CD4-positive, alpha-beta T cell treated with Interleukin-17A for 1 hour (primary cell): ENCODE measurements at places on chromosomes 7 and 10.

GRCh38 chr7:117153016-117153545 lies 169.8 kb downstream of the WNT2 start:
- no peak for DNase-seq

GRCh38 chr7:16098585-16099179 lies 322.7 kb downstream of the CRPPA start:
- no peak for DNase-seq

GRCh38 chr7:34612661-34613060 lies 45.4 kb upstream of the NPSR1 start:
- DNase-seq: no peak

- DNase-seq: no peak
Measured at GRCh38 chr10:103513380-103514060, 20.0 kb downstream of the NEURL1 start.

DNA sequence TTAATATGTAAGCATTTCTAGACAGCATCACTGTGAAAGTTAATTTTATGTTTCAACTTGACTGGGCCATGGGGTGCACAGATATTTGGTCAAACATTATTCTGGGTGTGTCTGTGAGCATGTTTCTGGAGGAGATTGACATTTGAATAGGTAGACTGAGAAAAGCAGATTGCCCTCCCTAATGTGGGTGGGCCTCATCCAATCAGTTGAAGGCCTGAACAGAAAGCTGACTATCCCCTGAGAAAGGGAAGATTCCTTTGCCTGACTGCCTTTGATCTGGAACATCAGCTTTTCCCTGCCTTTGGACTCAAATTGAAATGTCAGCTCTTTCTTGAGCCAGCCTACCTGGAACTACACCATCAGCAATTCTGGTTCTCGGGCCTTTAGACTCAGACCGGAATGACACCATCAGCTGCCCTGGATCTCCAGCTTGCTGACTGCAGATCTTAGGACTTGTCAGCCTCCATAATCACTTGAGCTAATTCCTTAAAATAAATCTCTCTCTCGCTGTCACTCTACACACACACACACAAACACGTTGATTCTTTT lies 5.7 kb upstream of the RPP30 start:
- DNase-seq: no peak

DNA sequence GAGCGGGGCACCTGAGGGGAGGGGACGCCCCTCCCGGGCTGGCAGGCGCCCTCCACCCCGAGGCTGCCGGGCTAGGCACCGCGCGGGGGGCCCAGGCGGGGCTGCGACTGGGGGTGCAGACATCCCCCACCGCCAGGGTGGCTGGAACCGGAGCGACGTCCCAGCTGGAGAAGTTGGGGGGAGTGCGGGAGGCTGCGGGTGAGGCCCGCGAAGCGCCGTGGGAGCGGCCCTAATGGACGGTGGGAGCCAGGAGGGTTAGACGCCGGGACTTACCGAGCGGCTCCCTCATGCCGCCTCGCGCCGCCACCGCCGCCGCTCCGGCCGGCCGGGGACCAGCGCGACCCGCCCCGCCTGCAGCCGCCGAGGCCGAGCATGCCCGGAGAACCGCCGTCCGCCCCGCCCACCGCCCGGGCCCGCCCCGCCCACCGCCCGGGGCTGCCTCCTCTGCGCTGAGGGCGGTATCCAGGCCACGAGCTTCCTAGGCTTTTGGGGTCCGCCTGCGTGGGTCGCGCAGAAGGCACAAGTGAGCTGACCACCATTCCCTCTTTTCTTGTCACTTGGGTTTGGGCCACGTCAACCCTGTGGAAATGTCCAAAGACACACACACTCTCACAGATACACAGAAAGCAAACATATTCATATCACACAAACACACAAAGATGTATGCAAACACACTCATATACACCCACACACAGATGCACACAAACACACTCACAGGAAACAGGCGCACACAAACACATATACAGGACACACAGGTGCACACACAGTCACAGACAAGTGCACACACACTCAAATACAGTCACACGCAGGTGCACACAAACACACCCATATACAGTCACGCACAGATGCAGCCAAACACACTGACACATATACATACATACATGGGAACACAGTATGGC lies at the start of gene JCAD:
Gene JCAD, minus strand, starts transcription at position 378 of the 899 bp plus-strand sequence. CDS start 11,774 bp downstream, outside the sequence.
- peak; percentile 35 for DNase-seq

- DNase-seq: peak; percentile 53
Measured at GRCh38 chr7:43906331-43907010, at the start of gene URGCP. Gene URGCP (minus strand): TSS chr7:43906596. CDS start chr7:43906575, 21 bp downstream.

- no peak for DNase-seq
Measured at GRCh38 chr7:127901895-127902703, 129.1 kb downstream of the LRRC4 start.

DNA sequence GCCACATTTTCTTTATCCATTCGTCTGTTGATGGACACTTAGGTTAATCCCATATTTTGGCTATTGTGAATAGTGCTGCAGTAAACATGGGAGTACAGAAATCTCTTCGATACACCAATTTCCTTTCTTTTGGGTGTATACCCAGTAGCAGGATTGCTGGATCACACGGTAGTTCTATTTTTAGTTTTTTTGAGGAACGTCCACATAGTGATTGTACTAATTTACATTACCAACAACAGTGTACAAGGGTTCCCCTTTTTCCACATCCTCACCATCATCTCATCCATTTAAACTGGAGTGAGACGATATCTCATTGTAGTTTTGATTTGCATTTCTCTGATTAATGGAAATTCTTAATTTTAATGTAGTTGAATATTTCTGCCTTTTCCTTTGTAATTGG lies 19.3 kb downstream of the VKORC1L1 start:
- DNase-seq: no peak

GRCh38 chr10:49562893-49563292 lies 24.0 kb upstream of the ERCC6 start:
- DNase-seq: no peak

GRCh38 chr7:141409219-141409618 lies 142.0 kb upstream of the AGK start:
- DNase-seq: no peak

- DNase-seq: no peak
Measured at GRCh38 chr10:80860719-80861118, 323.0 kb downstream of the SH2D4B start.

DNA sequence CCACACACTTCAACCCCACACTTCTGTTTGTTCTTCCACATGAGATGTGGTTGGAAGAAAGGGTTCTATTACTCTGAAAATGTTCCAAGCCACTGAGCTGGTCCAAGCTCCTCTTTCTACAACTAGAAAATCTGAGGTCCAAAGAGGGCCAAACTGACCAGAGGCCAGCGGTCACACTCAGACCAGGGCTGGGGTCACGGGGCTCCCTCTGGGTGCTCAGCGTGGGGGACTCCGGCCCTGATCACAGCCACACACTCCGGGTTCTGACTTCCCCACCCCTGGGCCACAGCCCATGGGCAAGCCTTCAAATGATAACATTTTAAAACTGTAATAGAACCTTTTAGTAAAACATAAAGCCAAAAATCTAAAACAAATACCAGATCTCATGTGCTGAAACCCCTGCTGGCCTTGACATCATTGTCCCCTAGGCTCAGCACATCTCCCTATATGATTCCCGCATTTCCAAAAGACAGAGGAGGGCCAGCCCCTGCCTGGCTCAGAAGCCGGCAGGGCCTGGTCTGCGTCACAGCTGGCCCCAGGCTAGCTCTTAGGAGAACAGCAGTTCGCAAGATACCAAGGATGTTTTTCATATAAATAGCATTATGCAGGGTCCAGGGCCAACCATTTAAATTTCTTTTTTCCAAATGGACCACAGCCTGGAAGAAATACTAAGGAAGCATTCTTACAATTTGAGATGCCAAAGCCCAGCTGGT lies 3.3 kb downstream of the CRYGN start:
- DNase-seq: no peak

GRCh38 chr10:21993360-21994001 lies 10.0 kb downstream of the DNAJC1 start:
- DNase-seq: peak; percentile 67

GRCh38 chr7:408751-409311 lies 110.8 kb downstream of the PDGFA start:
- no peak for DNase-seq

DNA sequence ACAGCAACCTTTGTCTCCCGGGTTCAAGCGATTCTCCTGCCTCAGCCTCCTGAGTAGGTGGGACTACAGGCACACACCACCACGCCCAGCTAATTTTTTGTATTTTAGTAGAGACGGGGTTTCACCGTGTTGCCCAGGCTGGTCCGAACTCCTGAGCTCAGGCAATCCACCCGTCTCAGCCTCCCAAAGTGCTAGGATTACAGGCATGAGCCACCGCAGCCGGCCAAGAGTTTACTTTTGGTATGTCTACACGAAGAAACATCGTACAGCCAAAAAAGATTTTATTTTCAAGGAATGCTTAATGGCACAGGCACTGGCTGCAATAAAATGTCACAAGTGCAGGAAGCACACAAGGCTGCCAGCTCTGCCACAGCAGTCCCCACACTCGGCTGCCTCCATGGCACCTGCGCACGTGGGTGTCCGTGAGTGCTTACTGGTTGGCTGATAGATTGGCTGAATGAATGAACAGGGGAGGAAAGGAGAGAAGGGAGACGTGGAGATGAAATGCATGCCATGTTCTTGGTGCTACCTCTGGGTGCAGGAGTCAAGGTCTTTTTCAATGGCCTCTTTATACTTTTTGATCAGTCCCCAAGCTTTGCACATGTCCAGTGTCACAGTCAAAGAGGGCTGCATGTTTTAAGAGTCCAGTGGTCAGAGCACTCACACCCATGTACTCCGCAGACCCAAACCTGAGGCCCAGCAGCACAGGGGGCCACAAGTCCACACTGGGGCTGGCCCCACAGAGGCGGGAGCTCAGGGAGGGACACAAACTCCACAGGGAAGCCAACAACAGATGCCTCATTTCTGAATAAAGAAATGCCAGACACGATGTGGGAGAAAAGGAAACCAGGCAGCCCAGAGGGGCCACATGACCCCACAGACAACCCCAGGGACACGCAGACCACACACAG lies 198.2 kb downstream of the MAD1L1 start:
- DNase-seq: no peak

DNA sequence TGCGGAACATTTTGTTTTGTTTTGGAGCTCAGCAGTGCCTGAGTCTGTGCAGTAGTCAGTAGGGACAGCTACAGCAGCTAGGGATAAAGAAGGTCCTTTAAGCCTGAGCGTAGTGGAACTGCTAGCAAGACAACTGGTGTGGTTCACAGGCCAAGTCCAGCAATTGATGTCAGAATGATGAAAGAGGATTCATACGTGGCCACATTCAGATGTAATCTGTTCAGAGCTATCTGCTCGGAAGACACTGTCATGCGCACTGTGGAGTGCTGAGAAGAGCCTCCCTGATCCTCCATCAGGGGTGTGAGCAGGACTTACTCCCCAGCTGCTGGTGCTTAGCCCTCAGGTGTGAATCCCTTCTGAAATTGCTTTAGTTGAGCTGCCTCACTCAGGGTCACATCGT lies 79.6 kb upstream of the ANKRD1 start:
- no peak for DNase-seq

DNA sequence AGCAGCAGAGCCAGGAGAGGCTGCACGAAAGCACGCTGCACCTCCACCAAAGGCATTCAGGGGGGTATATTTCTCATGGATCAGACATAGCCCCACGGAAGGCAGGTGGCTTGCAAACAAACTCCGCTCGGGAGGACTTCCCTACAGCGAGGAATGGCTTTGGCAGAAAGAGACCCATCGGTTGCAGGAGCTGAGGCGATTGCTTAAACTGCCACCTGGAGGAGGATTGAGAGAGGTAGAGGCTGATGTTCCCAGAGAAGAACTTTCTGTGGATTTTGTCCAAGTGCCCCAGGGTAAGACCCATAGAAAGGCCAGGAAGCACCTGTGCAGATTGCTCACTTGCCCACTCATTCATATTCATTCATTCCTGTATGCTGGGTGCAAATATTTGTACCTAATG lies 89.1 kb downstream of the NEUROD6 start:
- DNase-seq: no peak

GRCh38 chr10:128574581-128575210 lies 448.5 kb upstream of the MKI67 start:
- DNase-seq: no peak

- DNase-seq: peak; percentile 87
Measured at GRCh38 chr7:8125680-8126444, 136.1 kb downstream of the ICA1 start.

DNA sequence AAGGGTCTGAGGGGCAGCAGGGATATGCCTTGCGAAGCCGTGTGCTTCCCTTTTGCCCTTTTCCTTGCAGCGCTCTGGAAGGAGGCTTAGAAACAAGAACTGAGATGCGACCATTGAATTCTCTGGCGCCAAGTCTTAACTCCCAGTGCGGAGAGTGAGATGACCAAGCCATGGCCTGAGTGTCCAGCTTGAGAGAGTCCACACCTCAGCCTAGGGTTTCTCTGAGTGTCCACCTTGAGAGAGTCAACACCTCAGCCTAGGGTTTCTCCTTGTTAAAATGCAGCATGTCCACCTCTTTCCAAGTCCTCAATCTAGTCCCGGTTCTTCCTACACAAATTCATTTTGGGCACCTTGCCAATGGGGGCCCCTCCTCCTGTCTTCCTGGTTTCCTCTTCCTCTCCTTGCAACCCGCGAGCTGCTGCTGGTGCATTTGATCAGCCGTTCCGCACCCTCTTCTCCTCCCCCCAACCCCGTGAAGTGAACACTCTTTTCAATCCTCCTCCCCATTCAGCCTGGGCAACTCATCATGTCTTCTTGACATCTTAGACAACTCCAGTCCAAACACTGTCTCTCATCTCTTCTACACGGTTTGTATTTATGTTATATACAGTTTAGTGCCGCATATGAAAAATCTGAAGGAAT lies 178.2 kb upstream of the PITRM1 start:
- no peak for DNase-seq

- peak; percentile 62 for DNase-seq
Measured at GRCh38 chr7:150753826-150754603, 16.8 kb downstream of the GIMAP5 start.

DNA sequence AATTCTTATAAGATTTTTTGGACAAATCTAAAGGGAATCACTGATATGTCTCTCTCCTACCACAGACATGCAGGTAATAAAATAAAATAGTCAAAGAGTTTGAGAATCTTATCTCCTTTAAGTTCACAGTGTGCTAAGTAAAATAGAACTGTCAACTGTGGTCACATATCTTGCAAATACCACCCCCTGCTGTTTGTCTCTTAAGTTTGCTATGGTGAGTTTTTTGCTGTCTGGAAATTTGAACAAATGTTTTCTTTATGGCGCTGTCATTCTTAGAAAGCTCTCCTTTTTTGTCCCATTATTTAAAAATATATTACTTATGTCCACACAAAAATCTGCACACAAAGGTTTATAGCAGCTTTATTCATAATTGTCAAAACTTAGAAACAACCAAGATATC lies 19.6 kb downstream of the GIMAP5 start:
- peak; percentile 81 for DNase-seq
